ENCODE measurements at places on chromosomes 5 and 9.

GRCh38 chr9:119088002-119088547 lies 281.2 kb downstream of the BRINP1 start:
- DNase-seq, result no peak

GRCh38 chr5:135710045-135710675 lies 124.3 kb upstream of the SLC25A48 start:
- DNase-seq, result no peak

- no peak for DNase-seq
These were observed at the start of gene OSMR for GRCh38 chr5:38845526-38846378. OSMR (plus strand) TSS chr5:38846012; CDS start chr5:38869045, 23,033 bp downstream.

DNA sequence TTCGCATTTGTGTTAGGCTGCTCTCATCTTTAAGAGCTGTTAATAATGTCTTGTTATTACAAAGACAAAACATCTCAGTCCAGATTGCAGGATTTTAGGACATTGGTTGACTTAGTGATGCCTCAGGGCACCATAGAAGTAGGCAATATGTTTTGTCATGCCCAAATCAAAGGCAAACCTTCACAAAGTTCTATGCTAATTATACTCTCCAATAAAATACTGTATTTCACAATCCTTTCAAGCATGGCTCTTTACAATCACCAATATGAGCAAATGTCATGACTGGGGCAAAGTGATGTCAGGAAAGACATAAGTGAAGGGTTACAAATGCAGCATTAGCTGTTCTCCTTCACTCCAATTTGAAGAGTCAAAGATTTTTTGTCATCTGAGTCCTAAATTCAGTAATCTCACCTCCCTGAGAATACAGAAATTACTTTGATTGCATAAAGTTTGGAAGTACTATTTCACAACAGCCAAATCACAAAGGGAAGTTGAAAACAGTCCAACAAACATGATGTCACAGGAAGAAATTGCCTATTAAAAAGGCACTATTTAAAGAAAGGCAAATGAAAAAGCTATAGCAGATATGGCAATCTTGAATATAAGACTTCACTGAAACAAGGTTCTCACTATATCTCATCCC lies 303.2 kb downstream of the PRR16 start:
- DNase-seq, result no peak

DNA sequence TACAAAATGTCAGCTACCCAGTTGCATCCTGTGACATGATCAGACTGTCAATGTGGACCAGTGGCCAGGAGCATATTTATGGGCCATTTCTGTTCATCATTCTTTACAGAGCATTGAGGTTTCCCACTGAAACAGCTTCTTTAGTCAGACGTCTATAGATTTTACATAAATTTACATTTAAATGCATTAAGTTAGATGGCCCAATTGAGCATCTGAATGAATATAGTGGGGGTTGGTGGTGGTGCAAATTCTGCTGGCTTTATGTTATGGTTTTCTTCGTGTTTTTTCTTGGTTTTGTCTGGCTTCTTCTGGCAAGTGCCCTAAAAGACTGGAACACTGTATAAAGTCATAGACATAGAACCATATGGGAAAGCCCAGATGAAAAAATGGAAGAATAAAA lies 214.1 kb downstream of the PJA2 start:
- DNase-seq, result no peak

DNA sequence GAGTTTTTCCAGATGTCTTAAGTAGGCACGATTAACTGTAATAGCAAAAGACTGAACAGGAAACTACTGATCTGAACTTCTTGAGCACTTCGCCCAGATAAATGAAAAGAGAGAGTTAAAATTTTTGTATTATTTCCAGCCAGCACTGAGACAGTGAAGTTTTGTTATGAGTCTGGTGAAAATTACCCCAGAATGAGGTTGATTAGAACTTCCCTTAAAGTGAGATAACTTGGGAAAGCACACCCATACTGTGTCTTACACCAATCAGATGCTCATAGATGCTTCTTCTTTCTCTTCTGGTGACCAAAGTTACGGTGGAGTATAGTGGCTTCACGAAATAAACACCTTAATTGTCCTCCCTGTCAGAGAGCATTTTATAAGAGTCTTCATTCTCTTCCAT lies 131.8 kb upstream of the SLC12A2 start:
- DNase-seq, result no peak

GRCh38 chr9:108869092-108869725 lies 7.1 kb downstream of the ACTL7A start:
- DNase-seq, result no peak

DNA sequence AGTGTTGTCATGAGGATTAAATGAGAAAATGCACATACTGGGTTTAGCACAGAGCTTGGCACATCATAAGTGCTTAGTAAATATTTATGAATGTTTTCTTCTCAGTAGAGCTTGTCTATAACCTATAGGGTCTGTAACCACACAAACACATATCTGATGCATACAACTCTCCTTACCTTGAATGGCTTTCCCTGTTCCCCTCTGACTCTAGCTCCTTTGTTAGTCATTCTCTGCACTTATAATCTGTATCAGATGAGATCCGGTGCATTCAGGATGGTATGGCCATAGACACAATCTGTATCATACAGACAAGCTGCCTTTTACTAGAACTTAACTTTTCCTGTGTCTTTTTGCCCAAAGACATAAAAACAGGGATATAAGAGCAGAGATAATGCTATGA lies 11.1 kb upstream of the SSBP2 start:
- DNase-seq, result no peak

DNA sequence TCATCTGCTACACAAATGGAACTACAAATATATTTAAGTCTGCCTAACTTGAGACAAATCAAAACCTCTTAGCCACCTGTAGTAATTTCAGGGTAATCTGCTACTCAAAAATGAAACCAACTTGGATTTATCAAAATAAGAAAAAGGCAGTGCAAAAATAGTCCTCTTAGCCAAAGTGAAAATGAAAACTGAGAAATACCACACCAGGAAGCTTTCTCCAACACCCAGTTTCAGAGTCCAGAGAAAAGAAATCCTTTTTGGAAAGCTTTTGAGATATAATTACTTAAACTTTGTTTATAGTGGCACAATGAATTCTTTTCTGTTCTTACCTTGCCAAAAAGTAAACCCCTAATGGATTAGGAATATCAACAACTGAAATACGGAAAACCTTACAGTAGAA lies 990.4 kb downstream of the EFNA5 start:
- DNase-seq, result no peak

DNA sequence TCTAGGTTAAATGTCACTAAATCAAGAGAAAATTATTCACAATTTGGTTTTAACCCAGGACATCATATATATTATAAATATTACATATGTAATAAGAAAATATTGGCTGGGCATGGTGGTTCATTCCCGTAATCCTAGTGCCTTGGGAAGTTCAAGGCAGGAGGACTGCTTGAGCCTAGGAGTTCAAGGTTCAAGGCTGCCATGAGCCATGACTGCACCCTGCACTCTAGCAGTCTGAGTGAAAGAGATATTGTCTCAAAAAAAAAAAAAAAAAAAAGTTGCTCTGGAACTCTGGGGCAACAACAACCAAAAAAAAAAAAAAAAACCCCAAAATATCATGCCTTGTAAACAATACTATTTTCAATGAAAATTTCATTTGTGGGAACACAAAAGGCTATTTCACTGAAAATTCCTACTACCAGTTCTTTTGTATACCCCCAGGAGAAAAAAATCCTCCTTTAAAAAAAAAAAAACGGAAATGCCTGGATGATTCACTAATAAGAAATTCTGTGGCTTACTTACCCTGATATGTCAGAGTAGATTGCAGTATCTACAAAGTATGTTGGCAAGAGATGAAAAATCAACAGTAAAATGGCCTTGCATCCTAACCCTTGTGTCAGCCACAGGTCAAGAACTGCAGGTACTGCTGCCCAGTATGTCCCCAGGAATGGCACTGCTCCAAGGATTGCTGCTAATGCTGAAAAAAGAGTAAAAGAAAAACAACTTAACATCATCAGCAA lies 22.6 kb upstream of the CTNNAL1 start:
- no peak for DNase-seq

DNA sequence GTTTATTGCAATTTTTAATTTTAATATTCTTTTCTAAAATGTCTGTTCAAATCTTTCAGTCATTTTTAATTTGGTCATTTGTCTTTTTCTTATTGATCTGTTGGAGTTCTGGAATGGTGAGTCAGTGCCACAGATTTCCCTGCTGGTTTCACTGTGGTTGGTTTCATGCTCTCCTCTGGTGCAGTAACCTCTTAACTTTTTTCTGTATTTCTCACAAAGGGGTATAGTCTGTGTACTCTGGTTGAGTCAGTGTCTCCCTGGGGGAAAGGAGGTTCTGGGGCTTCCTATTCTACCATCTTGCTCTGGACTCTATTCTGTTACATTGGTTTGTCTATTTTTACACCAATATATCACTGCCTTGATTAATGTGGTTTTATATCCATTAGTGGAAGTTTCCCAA lies 178.8 kb downstream of the CSNK1G3 start:
- DNase-seq, result no peak

DNA sequence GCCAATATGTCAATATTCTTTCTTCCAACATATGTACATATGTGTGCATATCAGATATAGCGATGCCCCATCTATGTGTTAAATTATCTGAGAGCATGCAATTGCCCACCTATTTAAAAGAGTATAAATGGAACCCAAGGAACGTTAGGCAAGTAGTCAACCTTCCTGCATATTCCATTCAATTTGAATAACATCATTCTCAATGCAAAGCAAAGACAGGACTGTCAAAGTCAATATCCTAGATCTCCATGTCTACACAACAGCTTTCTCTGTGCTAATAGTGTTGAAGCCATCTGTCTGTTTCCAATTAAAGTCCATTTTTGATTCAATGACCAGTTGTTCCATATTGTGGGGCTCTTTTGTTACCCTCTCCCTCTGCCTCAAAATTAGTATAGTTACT lies 85.3 kb upstream of the COX7C start:
- no peak for DNase-seq

GRCh38 chr9:37174247-37174646 lies 53.9 kb downstream of the ZCCHC7 start:
- DNase-seq, result no peak

DNA sequence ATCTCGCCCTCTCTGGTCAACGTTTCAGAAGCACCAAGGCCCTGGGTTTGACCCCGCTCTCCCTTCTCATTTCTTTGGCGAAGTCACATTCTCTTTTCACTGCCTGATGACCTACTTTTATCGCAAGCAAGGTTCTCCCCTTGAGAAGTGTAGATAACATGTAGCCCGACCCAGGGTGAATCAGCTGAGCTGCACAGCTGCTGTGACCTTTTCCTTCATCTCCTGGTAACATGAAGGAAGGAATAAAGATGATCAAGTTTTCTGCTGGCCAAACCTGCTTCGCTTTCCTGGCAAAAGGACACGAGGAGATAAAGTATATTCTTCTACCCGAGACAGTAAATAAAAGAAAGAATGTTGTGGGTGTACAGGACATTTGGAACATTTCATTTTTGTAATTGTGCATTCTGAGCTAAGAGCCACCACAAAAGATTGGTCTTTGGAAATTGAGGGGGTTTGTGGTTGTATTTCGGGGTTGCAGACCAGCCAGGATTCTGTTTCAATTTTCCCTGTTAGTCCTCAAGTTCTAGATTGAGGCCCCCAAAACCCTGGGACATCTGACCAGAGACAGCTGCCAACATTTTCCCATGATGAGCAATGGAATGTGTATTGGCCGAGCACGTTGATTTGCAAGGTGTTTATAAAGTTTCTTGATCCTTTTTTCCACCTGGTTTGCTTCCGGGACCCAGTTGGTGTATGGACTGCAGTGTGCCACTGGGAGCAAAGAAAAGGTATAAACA lies 155.1 kb upstream of the ZNF462 start:
- DNase-seq, result no peak
